ENCODE measurements at places on chromosomes 16 and 17.

DNA sequence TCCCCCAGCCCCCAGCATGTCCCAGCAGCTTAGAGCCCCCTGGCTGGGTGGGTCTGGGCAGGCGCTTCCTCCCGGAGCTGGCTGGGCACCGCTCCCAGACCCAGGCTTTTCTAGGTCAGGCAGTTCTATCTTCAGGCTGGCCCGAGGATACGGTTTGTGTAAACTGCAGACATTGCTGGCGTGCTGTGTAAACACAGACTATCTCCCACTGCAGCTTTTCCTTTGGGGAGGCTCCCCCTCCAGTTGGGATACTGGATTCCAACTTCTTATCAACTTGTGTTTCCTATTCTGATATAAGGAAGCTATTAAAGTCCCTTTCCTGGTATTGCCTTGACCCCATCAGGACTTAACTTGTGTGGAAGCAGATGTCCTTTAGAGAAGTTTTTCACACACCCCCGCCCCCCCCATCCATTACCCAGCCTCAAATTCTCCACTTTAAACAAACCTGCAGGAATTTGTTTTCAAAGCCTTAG lies 18.3 kb upstream of the GNA13 start:
- DNase-seq: no peak

GRCh38 chr17:61338000-61338798 lies 61.4 kb upstream of the TBX2 start:
- no peak for DNase-seq

DNA sequence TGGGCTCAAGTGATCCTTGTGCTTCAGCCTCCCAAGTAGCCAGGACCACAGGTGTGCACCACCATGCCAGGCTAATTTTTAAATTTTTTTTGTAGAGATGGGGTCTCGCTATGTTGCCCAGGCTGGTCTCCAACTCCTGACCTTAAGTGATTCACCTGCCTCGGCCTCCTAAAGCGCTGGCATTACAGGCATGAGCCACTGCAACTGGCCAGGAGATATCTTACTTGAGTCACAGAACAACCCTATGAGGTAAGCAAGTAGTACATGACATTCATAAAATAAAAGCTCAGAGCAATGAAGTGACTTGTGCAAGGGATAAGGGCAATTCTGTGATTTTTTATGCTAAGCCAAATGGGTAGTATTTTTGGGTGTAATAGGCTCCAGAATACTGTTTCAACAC lies 57.3 kb downstream of the CDC27 start:
- no peak for DNase-seq

GRCh38 chr16:2782583-2783351 lies 4.6 kb downstream of the PRSS33 start:
- DNase-seq: no peak

GRCh38 chr16:85437166-85438052 lies 175.7 kb upstream of the GSE1 start:
- DNase-seq: no peak

DNA sequence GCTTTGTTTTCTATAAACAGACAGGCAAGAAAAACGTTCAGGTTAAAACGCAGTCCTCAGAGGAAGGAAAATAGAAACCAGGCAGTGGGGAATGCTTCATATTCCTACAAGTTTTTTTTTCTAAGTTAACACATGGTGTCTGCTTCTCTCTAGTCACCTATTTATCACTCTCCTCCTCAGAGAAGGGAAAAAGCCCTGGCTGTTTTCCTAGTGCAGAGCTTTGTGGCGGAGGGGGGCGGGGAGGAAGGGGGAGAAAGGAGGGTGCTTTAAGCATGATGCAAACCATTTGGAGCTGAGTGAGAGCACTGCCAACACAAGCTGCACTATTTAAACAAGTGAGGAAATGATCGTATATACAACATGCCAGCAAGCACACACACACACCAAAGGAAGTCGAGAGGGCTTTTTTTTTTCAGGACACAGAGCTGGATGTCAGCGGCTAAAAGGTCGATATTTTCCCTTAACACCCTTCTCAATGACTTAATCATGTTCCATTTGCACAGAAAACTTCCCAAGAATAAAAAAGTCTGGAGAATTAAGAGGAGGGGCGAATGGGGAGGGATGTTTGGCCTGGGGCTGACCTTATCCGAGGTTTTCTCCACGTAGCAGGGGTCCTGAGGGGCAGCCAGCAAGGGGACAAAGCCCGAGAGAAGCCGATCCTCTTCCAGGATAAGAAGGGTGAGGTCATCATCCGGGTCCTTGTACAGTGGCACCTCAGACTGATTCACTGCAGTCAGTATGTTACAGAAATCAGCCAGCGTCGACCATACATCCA lies 117.4 kb downstream of the HIC1 start:
- DNase-seq: no peak

GRCh38 chr17:80656590-80656989 lies 112.0 kb downstream of the RPTOR start:
- no peak for DNase-seq

DNA sequence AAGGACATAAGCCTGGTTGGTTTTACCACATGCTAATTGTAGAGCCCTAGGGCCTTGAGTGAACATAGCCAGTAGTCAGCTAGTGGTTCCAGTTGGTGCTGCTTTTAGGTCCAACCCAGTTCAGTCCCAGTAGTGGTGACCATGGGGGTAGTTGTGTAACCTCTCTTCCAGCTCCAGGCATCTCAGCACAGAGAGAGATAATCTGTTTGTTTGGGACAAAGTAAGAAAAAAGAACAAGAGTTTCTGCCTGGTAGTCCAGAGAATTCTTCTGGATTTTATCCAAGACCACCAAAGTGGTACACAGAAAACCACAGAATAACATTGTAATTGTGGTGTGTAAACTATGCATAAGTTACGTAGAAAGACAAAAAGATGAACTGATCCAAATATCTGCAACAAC lies 5.2 kb upstream of the CCL13 start:
- no peak for DNase-seq

DNA sequence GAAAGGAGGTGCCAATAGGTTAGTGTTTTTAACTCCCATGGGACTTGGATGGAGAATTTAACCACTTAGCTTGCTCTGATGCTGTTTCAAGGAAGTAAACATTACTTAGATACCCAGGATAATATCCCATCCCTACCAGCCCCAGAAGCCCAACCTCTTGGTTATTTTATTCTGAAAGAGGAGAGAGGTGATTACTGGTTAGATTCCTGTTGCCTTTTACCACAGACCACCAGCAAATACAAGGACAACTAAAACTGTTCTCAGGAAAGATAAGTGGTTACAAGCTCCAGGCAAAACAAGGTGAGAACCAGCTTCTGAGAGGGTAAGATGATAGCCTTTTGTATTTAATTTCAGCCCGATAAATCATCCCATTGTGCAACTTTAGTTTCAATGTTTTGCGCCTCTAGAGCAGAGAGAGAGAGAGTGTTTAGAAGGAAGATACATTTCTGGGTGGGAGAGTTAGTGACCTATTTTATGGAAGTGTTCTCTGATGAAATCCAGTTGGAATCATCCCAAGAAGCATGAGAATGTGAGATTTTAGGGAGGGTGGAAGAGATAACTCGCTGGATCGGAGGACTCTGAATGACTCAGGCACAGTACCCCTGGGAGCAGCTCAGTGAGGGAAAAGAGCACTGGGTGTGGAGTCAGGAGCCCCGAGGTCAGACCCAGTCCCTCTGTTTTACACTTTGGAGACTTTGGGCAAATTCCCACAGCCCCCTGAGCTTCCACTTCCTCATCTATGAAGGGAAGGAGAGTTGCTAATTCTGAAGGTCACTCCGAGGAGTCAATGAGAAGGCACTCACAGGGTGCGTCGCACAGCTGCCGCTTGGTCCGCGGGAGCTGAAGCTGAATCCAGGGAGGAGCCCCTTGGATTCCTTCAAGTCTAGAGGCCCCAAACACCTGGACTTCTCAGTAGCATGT lies 12.1 kb downstream of the GLP2R start:
- DNase-seq: no peak

DNA sequence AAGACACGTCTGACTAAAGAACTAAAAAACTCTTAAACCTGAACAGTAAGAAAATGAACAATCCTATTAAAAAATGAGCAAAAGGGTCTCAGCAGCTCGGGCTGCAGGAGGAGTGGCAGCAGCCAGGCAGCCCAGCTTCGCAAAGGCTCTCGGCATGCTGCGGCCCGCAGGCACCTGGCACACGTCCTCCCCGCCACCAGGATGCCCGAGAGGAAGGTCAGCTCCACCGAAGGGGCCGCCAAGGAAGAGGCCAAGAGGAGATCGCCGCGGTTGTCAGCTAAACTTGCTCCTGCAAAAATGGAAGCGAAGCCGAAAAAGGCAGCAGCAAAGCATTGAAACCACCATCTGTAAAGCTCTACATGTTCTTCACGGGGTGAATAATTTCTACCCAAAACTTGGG lies 173.5 kb downstream of the BCAS3 start:
- DNase-seq: no peak

GRCh38 chr17:81277946-81278693 lies 17.0 kb downstream of the SLC38A10 start:
- DNase-seq: no peak

DNA sequence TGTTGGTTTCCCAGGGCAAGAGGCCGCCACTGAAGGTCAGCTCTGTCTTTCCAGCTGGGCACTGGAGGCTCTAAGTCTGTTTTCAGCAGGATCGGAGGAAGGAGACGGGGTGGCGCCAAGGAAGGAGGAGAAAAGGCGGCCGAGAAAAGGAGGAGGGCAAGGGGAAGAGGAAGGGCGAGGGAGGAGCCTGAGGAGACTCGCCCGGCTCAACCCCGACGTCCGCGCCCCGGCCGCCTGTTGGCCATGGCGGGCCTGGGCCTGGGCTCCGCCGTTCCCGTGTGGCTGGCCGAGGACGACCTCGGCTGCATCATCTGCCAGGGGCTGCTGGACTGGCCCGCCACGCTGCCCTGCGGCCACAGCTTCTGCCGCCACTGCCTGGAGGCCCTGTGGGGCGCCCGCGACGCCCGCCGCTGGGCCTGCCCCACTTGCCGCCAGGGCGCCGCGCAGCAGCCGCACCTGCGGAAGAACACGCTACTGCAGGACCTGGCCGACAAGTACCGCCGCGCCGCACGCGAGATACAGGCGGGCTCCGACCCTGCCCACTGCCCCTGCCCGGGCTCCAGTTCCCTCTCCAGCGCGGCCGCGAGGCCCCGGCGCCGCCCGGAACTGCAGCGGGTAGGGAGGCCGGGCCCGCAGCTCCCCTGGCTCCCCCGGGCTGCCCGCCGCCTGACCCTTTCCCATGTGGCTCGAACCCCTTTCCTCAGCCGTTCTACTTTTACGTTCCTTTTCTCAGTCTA lies at the start of gene RNF135:
Gene RNF135, plus strand, starts transcription at position 209 of the 737 bp plus-strand sequence. Its CDS starts 35 bp downstream, at position 244.
- peak; percentile 85 for DNase-seq

GRCh38 chr17:6464446-6465041 lies 20.3 kb downstream of the PIMREG start:
- DNase-seq: no peak

GRCh38 chr17:49401971-49402611 lies 12.6 kb downstream of the PHB1 start:
- no peak for DNase-seq
